ENCODE measurements at places on chromosomes 4 and X.

GRCh38 chr4:2267320-2267811 is 5.5 kb upstream of the MXD4 start:
- DNase-seq = no peak

- DNase-seq = no peak
Observed at GRCh38 chr4:2939383-2940243, 23.6 kb downstream of the NOP14 start.

- no peak for DNase-seq
Observed at GRCh38 chr4:143858456-143858855, 46.9 kb downstream of the GYPE start.

GRCh38 chr4:186192066-186192612 is 772 bp downstream of the CYP4V2 start:
- peak; percentile 37 for DNase-seq

DNA sequence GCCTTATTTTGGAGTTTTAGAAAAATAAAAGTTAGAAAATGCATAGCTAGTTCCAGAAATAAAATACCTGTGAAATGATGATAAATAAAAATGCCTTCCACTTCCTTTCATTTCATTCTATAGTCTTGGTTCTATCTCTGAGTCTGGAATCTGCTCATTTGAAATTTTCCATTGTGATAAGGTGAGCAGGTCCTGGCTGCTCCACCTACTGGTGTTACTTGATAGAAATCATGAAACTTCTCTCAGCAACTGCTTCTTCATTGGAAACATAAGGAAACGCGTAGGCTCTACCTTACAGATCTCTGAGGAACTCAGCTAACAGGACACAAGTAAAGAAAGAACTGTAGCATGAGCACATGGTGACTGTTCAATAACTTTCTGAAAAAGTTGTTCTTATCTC is 141.8 kb downstream of the DCHS2 start:
- no peak for DNase-seq

DNA sequence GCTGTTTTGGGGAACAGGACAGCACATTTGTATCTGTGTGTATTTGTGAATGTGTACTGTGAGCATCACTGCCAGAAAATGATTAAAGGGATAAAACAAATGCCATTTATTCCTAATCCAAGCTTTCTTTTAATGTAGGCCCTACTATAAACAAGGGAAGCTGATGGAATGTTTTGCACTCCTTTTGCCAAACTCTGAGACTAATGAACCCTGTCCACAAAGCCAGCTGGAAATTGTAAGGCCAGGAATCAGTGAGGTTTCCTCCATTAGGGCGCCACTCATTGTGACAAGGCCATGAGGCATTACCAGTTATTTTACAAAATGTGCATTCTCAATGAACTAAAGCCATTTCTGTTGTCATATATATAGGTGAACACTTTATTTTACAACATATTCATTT is 163.0 kb upstream of the NAP1L5 start:
- DNase-seq = no peak

DNA sequence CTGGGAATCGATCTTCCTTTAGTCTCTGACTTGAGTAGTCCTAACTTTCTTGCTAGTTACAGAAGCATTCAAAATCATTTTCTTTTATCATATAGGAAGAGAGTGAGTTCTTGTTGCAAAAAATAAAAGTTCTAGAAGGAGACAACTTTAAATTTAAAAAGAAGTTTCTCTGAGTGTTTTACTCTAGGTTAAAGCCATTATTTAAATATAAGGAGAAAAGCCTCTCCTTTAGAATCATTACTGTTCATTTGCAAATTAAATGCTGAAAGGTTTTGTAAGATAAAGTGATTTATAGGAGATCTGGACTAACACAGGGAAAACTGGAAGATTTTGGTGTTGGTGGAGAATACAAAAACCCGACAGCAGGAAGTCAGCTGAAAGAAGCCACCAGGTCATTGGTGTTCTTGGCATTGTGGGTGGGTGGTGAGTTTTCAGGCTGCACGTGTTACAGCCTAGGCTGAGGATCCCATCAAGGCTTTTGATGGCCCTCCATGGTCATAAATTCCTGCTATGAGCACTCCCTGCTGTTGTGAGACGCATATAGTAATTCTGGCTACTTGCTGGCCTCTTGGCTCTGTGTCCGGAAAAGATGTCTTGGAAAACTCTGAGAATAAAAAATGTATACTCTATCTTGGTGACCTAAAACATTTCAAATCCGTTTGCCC is 81.6 kb downstream of the GPAT3 start:
- no peak for DNase-seq

DNA sequence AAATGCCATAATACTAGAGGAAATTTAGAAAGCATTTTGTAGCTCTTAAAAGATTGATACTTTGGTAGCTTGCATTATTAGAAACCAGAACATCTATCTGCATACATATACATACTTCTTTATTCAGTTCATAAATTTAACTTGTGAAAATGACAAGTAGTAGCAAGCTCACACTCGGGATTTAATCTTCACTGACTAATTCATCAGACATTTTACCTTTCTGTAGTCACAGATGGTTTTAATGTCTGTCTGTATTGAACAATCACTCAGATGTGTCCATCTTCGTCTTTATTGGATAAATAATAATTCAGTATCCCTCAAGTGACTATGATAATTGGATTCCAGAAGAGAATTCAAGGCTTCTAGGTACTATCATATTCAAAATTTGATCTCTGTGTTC is 232.3 kb downstream of the TENM3 start:
- no peak for DNase-seq

DNA sequence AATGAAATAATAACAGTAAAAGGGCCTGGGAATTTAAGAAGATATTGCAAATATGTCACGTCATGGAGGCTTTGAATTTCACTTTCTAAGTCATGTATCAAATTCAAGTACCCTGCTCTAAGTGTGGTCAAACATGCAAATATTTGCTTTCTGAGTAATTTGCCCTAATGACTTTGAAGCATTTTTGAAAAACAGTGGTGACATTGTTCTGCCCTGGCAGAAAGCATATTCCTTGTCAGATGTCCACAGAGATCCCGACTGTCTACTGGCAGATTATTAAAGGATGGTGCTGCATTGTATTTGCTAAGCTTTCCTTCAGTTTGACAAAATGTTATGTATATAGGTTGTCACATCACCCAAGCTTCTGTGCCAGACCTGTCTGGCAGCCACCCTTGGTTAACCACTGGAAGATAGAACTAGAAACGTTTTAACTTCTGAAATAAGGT is 92.5 kb downstream of the ANK2 start:
- DNase-seq = no peak

- no peak for DNase-seq
Observed at GRCh38 chr4:140326395-140326993, 47.0 kb upstream of the SCOC start.

DNA sequence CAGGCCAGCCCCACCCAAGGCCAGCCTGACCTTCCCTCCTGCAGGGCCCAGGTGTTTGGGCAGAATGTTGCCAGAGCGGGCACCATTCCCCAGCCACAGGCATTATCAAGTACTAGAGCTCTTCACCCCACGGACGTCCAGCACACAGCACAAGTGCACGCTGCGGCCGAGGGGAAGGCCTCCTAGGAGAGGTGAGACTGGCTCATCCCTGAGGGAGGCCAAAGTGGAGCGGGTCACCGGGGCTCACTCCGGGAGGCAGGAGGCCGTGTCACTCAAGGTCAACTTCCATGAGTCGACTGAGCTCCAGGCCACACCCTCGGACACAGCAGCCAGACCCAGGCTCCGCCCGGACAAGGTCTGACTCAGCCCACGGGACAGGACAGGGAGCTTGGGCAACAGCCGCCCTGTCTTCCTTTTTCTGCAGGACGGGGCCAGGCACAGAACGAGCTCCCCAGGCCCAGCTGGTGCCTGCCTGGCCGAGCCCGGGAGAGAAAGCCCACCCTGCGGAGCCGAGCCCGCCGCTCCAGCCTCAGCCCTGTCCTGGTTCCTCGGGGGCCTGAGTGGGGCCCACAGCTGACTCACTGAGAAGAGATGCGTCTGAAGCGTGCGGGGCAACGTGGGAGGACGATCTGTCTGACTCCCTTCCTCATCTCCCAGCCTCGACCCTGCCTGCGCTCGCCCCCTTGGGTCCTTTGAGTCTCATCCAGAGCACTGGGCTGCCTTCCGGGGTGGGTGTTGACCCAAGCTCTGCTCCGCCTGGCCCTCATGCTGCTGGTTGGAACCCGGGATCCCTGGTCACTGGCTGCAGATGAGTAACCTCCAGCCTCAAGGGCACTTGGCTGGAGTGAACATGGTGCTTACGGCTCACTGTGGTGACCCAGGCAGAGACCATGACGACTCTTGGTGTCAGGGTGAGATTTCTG is 1.6 kb downstream of the SLC49A3 start:
- peak; percentile 81 for DNase-seq

DNA sequence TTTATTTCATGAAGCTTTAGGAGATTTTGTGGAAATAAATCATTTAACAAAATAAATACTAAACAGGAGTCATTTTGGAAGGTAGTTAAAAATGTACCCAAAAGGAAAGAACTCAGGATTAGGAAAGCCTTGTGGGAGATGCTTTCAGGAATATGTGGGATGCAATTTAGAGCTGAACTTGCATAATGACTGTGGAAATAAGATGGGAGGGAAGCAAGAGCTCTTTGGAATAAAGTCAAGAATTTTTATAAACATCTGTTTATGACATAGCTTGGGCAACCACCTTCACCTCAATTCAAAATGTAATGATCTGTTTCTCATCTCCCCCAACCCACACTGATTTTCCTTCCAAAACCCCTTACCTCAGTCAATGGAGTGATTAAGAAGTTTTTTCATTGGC is 623.8 kb downstream of the FAT4 start:
- DNase-seq = no peak

GRCh38 chr4:184097241-184097605 is 120.5 kb downstream of the ENPP6 start:
- DNase-seq = peak; percentile 20

DNA sequence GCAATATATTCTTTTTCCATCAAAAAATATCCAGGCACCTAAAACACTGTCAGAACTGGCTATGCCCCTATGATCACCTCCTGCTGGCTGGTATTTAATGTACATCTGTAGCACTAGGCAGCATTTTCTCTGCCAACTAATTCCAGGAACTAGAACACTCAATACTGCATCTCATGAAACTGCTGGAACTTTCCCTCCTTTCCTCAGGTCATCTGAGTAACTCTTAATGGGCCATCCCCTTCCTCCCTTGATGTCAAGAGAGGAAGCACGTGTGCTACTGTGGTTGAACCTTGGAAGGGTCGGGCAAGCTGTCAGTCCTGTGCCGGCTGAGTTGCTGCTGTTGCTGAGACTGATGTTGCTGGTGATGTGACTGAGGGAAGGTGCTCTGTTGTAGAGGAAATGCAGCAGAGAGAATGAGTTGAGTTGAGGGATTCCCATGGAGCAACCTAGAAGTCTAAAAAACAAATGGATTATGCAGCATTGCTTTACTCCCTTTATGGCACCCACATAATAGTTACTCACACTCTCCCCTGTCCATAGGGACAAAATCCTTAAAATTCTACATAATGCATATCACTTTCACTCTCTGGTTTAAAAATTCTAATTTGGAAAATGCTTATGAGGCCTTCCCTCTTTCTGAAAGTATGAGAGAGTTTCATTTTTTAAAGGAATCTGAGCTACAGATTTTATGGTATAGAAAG is 39.5 kb downstream of the TMEM165 start:
- DNase-seq = no peak

DNA sequence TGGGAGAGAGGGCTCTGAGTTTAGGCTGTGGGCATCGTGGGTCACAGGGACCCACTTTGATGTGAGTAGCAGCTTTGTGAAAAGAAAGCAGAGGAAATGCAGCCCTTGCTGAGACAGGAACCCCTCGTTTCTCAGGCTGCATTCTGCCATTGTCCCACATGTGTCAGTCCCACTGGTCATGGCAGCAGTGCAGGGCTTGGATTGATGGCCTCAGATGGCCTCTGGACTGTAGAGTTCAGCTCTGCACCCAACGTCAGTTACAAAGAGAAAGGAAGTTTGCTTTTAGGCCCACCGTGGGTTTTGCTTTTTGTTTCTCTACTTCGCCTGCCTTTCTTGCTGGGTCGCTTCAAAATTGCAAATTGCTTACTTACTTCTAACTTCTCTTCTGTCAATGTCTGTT is 248.3 kb upstream of the KLF3 start:
- no peak for DNase-seq

DNA sequence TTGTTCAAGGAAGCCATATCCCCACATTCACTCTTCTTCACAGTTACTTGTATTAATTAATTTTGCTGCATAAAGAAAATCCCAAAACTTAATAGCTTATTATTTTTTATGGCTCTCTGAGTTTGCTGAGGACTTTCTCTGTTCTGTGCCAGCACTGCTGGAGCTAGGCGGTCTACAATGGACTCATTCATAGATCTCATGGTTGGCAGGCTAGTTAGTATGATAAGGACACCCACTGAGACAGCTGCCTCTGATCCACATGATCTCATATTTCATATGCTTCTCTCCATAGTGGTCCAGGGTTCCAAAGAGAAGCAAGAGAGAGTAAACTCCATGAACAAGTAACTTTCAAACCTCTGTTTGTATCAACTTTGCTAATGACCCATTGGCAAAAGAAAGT is 170.2 kb downstream of the ADGRA3 start:
- no peak for DNase-seq

GRCh38 chrX:40072246-40072645 is 25.5 kb downstream of the BCOR start:
- no peak for DNase-seq

DNA sequence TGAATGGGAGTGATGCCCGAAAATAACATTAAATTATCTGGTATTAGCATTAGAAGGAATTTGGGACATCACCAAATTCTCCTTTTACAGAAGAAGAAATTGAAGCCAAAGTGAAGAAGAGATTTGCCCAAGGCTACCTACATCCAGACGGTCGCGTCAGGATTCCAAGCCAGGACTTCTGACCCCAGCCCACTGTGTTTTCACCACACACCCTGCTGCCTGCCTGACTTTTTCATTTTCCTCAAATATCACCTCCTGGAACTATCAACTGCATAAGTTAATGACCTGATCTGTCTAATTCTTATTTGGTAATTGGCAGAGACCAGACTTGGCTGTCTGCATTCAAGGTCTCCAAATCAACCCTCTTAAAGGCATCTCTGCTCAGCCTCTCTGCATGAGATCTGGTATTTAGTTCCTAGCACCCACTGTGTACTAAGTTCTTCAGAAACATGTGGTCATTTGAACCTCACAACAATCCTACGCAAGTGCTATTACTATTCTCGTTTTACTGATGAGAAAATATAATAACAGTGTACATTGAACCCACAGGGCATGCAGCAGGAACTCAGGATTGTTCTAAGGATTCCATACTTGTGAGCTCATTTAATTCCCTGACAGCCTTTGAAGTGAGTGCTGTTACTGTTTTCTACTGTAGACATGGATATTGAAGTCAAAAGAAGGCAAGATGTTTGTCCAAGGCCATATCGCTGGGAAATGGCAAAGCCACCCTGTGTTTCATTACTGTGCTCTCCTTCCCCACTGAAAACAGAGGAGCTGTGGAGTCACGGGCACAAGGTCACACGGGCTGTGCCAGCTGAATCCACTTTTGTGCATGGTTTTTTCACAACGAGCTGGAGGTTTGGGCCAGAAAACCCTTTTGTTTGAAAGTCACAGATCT is 195.2 kb upstream of the C1QTNF7 start:
- no peak for DNase-seq

GRCh38 chr4:115310641-115311040 is 197.2 kb upstream of the NDST4 start:
- DNase-seq = no peak
